Pulmonary artery endothelial cell (primary cell): ENCODE measurements at places on chromosomes 2 and 18. TPM values are rescaled to one million over a fixed set of nuclear protein-coding genes. Genes with fewer than 3 reads are reported as not detected.

DNA sequence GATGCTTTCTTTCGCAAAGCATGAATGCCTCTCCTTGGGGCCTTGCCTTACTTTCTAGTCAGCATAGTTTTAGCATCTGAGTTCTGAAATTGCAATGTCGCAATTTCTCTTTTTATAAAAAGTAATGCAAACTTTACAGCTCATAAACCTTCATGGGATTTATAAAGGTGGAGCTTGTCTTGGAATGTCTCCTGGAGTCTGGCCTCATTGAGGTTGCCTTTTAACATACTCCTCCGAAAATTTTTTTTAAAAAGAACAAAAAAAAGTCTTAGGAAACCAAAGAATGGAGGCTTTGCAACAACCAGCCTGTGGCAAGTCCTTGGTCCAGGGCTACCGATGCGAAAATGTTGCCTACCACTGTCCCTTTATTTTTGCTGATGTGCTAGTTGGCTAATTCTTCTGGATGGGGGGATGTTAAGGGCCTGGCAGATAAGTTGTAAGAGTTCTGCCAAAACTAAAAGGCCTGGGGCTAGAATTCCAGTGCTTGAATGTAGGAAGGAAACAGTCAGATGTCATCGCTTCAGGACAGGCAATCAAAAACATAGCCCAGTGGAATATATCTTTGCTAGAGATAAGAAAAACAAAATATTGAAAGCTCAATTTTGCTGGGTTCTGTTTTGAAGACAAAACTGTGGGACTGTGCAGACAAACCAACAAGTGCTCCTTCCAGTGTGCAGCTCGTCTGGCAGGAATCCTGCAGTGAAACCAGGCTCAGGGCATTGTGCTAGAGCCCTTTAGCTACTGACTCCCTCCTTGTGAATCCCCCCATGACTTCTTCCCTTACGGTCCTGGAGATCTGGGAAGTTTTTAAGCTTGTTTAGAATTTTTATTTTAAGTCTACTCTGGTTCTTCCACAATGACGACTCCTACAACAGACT, 213.0 kb downstream of the PIEZO2 start:
- peak; percentile 73 for DNase-seq

MAP3K19 gene
- not detected in 2 replicates for total RNA-seq

DNA sequence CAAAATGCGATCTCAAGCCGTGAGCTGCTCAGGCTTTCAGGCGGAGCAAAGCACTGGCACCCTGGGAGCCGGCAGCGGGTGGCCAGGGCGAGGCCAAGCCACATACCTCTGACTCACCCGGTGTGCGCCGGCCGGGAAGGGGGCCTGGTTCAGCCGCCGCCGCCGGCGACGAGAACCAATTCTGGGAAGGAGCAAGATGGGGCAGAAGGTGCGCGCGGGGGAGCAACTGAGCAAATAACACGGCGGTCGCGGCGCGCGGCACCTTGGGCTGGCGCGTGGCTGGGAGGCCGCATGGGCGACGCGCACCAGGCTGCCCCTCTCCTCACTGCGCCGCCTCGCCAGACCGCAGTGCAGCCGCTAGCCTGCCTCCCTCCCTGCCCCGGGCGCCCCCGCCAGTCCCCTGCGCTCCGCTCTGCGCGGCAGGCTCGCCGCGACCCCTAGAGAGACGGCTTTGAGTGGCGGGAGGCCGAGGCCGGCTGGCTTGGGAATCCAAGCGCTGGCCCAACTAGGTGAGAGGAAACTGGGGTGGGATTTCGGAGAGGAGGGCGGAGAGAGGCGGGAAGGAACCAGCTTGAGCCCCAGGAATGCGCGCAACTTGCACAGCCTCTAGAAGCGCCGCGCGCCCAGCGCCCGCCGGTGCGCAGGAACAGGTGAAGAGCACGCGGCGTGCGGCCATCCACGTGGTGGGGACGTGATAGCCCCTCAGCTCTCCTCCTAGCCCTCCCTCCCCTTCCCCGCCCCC, 3.2 kb downstream of the NRP2 start:
- no peak for DNase-seq

GRCh38 chr18:13292736-13293135, 74.2 kb downstream of the LDLRAD4 start:
- DNase-seq: no peak

COL3A1 gene
- 0.92 and 7.3 TPM in 2 replicates for total RNA-seq

GRCh38 chr2:73920577-73921545, 5.8 kb upstream of the DGUOK start:
- no peak for DNase-seq

- no peak for DNase-seq
Measured at GRCh38 chr2:211068108-211068780, 511.8 kb downstream of the CPS1 start.

CLHC1 gene
- total RNA-seq: 3.4 and 5.5 TPM in 2 replicates
